Heart left ventricle (tissue), 16 donors: ENCODE measurements at places on chromosomes 7 and 10. TPM values are rescaled to one million over a fixed set of nuclear protein-coding genes. Genes with fewer than 3 reads are reported as not detected.
A peak's percentile ranks its signal among the peaks of the same experiment; 100 is the strongest.

GRCh38 chr10:132549371-132549770 lies 11.8 kb downstream of the INPP5A start:
- no peak for DNase-seq

DNA sequence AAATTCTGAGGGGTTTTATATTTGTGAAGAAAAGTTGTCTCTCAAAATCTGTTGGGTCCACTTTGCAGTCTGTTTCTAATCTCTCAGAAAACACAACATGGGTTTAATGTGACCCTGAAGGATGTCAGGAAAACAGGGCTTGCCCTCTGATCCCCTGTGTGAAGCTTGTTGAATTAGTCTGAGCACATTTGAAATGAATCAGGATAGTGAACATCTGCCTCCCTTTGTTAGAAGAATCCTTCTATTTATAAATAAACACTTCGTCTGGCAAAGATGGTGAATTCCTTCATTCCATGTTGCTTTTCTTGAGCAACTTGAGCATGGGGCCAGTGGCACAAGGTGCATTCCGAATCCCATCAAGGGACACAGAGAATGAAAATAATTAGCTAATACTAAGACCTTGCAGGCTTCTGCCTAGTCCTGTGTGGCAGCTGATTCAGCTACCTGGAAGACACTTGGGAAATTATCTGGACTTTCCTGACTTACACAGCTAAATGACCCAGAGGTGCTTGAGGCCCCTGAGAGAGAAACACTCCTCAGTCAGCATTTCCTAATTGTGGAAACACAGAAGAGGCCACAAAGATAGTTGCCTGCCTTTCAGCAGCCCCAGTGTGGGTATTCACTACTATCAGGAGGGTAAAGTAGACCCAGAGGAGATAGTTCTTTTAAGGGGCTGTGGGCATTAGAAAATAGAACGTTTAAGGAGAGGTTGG lies 305.5 kb downstream of the C7orf25 start:
- no peak for DNase-seq

DNA sequence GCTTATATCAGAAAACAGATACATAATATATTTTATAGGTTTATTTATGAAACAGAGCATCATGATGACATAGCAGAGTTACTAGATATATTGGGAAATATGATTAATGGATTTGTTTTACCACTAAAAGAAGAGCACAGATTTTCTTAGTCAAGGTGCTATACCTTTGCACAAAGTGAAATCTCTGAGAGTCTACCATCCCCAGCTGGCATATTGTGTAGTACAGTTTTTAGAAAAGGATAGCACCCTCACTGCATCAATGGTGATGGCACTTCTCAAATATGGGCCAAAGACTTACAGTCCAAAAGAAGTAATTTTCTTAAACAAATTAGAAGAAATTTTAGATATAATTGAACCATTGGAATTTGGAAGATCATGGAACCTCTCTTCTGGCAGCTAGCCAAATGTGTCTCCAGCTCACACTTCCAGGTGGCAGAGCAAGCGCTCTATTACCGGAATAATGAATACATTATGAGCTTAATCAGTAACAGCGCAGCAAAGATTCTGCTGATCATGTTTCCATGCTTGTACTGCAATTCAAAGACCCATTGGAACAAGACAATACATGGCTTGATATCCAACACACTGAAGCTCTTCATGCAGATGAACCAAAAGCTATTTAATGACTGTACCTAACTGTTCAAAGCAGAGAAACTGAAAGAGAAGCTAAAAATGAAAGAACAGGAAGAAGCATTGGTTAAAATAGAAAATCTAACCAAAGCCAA lies 21.9 kb upstream of the CREB3L2 start:
- no peak for DNase-seq

DNA sequence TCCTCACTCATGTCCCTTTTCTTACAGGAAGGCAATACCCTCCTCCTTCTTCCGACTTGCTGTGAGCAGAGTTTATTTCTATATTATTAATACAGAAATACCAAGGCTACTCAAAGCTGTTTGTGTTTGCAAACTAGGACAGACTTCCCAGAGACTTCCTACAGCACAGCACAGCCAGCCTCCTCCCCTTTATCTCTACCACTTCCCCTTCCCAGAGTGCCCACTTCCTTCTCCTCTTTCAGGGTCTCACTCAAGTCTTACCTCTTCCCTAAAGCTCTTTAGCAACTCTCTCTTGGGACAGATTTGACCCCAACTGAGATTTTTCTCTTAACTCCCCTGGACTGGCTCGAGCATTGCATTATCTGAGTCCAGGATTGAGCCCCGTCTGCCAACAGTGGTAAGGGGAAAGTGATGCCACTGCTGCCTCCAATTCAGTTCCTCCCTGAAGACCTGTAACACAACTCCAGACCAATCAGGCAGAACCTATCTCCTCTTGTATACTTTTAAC lies 5.5 kb upstream of the LRGUK start:
- DNase-seq, result no peak

DNA sequence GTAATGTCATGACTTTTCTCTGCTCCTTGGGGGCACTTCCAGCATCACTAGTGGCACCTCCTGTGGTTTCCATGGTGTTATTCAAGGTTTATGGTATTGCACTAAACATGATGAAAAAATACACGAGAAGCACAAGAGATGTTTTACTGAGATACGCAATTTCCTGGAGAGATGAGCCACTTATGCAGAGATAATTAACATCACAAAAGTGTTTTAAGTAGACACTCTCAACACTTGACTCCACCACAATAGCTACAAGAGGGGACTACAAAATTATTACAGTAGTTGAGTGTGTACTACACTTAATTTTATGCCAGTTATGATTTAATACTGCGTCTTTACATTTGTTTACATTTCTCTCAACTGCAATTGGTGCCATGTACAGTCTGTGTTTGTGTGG lies 906.7 kb downstream of the DNAJB9 start:
- DNase-seq, result no peak

DNA sequence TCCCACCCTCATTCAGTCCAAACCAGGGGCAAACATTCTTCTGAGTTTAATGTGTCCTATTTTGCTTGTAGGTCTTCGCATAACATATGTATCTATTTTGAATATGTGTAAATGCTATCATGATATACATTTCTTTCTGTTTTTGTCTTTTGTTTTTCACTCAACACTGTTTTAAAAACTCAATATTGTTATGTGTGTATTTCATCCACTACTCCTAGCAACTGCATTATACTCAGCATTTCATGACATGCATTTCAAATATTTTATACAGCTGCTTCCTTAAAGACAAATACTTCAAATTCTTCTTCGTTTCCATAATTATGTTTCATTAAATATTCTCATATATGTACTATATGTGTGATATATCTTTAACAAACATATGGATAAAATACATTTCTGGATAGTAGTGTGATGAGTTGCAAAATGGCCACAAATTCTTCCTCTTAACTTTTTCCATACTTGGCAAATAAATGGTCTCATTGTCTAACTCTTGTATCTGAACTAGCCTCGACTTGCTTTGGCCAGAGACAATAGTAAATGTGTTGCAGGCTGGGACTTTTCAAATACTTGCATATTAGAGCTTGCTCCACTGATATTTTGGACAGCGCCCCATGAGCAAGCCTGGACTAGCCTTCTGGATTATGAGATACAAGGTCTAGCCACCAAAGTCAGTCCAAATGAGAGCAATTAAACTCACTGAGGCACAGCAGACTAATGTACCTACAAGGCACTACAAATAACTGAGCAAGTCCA lies 539.7 kb upstream of the KCND2 start:
- no peak for DNase-seq

GRCh38 chr10:127135844-127136577 lies 60.4 kb downstream of the INSYN2A start:
- no peak for DNase-seq

GRCh38 chr10:25493122-25493893 lies 318.5 kb downstream of the GPR158 start:
- DNase-seq, result peak; percentile 8

The CAV1 gene
- total RNA-seq, result 301 TPM
